ENCODE measurements at places on chromosomes 5 and 9.
A peak's percentile ranks its signal among the peaks of the same experiment; 100 is the strongest.

DNA sequence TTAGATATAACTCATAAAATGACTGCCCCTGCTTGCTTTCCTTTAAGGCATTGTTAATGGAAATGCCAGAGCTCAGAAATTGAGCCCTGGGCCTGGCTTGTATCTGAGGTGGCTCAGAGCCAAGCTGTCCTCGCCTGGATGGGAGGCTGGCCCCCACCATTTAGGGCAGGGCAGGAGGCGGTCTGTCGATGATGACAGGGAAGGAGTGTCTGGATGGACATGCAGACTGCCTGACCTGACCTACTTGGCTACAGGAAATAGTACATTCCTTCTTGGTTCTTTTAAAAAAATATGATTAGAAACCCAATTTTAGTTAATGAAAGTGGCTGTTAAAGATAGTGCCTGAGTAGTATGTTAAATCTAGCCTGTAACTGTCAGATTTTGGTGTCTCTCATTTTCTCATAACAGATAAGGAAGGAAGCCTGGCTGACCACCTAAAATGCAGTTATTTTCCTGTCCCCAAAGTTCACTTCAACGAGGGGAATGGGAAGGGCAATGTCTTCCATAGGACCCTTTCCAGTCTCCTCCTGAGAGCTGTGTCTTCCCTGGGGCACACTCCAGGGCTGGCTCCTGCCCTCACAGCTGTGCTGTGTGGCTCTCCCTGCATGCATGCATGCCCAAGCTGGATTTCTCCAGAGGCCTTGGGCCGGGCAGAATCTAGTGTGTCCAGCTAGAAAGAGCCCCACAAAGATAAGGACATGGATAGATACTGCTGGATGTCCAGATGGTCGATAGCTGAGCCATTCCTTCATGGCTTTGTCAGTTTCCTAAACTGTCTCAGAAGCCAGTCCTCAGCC, 42.3 kb downstream of the MACROH2A1 start:
- no peak for DNase-seq

- DNase-seq = no peak
These were observed 102.5 kb downstream of the SPATA31D1 start for GRCh38 chr9:82091100-82091499.

- DNase-seq = no peak
These were observed 32.0 kb downstream of the OR2V1 start for GRCh38 chr5:181098762-181099601.

GRCh38 chr5:145887976-145888574, 15.3 kb upstream of the GRXCR2 start:
- peak; percentile 14 for DNase-seq

DNA sequence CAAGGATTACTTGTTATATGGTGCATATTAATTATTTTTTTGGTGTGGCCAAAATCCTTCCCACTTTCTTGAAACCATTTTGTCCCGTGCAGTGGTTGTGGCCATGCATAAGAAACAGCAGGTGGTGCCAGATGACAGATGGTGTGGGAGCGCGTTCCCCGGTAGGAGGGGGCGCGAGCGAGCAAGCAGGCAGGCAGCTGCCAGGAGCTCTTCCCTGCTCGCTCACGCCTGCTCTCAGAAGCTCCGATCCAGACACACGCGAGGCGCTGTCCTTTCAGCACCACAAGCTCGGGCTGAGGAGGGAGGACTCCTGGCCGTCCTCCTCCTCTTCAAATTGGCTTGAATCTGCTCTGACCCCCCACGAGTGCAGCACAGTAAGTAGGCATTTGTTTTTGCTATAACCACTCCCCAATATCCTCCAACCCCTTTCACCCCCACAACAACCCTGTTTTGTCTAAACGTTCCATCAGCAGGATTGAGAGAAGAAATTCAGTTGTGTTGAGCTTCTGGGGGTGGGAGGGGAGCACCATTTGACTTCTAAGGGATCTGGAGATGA, at the start of gene NSG2:
Gene NSG2 (plus strand): TSS at position 237 of the 556 bp plus-strand sequence. CDS start 1,050 bp downstream, outside the sequence.
- peak; percentile 58 for DNase-seq

DNA sequence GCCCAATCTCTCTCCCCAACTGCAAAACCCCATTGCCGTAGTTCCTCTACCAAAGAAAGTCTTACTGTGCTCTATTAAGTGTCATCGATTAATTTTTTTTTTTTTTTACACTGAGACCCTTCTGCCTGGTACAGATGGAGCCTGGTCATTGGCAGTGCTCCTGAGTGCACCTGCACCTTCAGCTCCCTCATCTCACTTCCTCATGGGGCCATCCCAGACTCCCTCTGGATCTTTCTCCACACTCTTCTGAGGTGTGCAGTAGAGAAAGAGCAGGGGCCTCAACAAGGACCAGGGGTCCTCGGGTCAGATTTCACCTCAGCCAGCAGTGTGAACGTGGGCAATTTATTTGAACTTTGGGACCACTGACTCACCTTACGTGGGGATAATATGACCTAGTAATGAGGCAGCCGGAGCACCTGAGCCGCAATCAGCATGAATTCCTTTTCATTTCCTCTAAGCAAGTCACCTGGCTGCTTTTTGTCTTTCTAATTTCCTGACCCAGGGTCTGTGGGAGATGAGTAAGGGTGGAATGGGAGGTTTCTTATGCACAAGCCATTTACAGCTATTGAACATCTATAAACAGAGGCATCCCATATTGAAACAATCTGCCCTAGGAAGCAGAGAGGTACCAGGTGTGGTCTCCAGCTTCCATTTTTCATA, 22.3 kb upstream of the GABRP start:
- no peak for DNase-seq

- no peak for DNase-seq
These were observed 15.4 kb upstream of the SMIM15 start for GRCh38 chr5:61177716-61178115.

- peak; percentile 6 for DNase-seq
These were observed 125.1 kb downstream of the PDE4D start for GRCh38 chr5:59768152-59769040.

DNA sequence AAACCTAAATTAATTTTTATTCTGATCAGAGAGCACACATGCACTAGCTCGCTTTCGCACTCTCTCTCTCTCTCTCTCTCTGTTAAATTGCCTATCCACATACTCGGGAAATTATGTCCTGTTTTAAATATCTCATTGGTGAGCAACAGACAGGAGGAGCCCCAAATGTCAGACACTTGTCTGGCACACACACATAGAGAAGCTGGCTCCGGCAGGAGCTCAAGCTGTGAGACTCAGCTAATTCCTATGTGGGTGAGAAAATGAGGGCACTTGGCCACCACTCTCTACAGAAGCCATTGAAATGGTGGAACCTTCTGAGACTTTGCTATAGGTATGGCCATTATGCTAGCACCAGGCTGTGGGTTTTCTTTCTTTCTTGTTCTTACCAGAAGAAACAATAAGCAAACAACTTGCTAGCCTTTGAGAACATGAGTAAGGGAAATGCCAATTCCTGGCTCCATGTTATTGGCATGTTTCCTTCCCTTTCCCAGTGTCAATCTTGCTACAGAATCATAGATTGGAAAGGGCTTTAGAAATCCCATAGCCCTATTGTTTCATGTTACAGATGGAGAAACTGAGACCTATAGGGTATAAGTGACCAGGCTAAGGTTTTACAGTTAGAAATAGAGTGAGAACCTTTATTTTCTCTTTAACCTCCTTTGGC, 9.0 kb downstream of the RFX3 start:
- no peak for DNase-seq

GRCh38 chr9:35367451-35367850, 122.5 kb upstream of the RUSC2 start:
- DNase-seq = no peak

Measured in activated CD4-positive, alpha-beta T cell treated with anti-CD3 and anti-CD28 coated beads, Interleukin-2, Interleukin-6, amounts not matched to agents 100 ng/mL and 50 ng/mL, durations not matched to agents 16 hours and 8 hours (primary cell).